ENCODE measurements at places on chromosomes 1 and 21.
A peak's percentile ranks its signal among the peaks of the same experiment; 100 is the strongest.

DNA sequence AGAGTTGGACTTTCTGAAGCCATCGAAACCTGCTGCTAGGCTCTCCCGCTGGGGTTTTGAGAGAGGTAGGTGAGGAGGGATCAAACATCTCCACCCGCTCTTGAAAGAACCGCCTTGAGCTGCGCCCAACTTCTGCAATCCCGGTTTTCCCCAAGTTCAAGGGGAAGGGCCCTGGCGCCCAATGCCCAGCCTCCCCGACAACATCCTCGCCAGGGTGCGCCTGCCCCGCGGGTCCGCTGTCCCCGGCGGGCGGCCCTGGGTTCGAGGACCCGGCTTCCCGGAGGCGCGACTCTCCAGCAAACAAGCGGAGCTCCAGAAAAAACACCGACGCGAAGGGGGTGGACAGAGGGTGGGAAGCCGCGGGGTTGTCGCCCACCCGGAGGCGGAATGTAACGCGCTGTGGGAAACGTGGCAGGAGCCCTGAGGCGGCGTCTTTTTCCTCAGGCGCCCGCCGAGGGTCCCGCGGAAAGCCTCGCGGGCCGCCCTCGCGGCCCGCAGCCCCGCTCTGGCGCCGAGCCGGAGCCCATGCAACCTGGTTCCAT is 607 bp downstream of the BTG3 start:
- H3K4me3 ChIP-seq: peak overlapping the region; percentile 99
- DNase-seq: no peak
- no peaks in the 10 kb centered on the region for H3K36me3 ChIP-seq
- H3K27me3 ChIP-seq: no peaks in the 10 kb centered on the region
- H3K4me1 ChIP-seq: peaks cover 9% of the 10 kb centered on the region

- no peak overlapping the region for H3K27ac ChIP-seq
- no peak overlapping the region for H3K4me3 ChIP-seq
- no peaks in the 10 kb centered on the region for H3K4me1 ChIP-seq
- peaks cover 4% of the 10 kb centered on the region for H3K36me3 ChIP-seq
Measured at GRCh38 chr1:231757759-231758158, 131.2 kb downstream of the DISC1 start.

GRCh38 chr21:42671778-42672593 is 18.6 kb downstream of the PDE9A start:
- H3K4me1 ChIP-seq: peaks cover 5% of the 10 kb centered on the region
- no peak for DNase-seq
- no peaks in the 10 kb centered on the region for H3K27me3 ChIP-seq

DNA sequence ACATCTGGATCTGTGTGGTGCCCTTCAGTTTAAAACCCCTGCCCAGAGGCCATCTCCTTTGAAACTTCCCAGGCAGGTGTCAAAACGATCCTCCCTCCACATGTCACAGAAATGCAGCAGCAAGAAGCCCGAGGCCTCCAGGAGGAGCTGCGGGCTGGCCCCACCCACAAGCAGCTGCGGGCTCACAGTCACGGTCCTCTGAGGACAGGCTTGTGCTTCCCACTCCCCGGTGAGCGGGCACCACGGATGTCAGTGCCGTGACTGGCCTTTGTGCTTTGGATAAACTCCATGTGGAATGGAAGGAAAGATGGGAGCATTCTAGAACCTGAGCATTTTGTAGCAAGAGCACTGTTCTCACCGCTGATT is 65.8 kb downstream of the SIK1 start:
- H3K27ac ChIP-seq: peak overlapping the region; percentile 95
- H3K36me3 ChIP-seq: no peaks in the 10 kb centered on the region
- no peaks in the 10 kb centered on the region for H3K27me3 ChIP-seq
- no peak overlapping the region for H3K4me3 ChIP-seq
- peaks cover 11% of the 10 kb centered on the region for H3K4me1 ChIP-seq

DNA sequence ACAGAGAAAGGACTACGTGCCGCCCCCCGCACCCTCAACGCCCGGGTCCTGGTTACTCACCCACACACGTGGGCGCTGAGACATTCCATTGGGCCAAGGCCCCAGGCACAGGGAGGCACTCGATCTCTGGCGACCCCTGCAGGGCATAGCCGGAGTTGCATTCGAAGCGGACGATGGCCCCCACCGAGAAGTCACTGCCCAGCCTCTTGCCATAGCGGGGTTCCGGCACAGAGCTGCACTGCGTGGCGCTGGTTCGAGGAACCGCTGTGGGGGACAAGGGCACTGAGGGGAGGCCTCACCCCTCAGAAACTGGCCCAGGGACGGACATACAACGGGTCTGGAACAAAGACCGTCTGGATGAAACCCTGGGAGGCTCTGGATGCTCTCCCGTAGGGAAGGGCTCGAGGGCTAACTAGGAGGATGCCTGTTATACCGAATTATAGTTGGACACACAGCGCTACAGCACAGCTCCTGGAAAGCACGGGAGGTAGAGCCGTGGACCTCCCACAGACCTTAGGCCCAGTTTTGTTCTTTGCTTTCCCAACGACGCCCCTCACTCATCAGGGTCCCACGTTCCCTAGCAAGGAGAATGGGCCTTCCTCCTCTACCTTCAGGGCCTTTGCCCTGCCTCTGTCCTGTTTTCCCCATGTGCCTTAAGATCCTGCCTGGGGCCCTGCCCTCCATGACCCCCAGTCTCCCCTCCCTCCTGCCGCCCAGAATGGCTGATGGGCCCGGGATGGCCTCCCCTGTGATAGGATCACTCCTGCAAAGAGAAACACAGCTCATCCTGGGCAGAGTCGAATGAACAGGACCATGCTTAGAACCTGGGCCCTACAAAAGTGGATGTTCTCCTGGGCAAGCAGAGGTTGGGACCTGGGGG is 152.8 kb downstream of the ZSCAN20 start:
- no peak overlapping the region for H3K27ac ChIP-seq
- no peak for DNase-seq
- peaks cover 30% of the 10 kb centered on the region for H3K27me3 ChIP-seq
- no peak overlapping the region for H3K4me3 ChIP-seq
- H3K36me3 ChIP-seq: no peaks in the 10 kb centered on the region
- H3K4me1 ChIP-seq: no peaks in the 10 kb centered on the region

GRCh38 chr1:171486048-171486519 is 754 bp downstream of the PRRC2C start:
- H3K36me3 ChIP-seq: no peaks in the 10 kb centered on the region
- H3K27ac ChIP-seq: peak overlapping the region; percentile 97
- H3K27me3 ChIP-seq: no peaks in the 10 kb centered on the region
- DNase-seq: peak; percentile 70

DNA sequence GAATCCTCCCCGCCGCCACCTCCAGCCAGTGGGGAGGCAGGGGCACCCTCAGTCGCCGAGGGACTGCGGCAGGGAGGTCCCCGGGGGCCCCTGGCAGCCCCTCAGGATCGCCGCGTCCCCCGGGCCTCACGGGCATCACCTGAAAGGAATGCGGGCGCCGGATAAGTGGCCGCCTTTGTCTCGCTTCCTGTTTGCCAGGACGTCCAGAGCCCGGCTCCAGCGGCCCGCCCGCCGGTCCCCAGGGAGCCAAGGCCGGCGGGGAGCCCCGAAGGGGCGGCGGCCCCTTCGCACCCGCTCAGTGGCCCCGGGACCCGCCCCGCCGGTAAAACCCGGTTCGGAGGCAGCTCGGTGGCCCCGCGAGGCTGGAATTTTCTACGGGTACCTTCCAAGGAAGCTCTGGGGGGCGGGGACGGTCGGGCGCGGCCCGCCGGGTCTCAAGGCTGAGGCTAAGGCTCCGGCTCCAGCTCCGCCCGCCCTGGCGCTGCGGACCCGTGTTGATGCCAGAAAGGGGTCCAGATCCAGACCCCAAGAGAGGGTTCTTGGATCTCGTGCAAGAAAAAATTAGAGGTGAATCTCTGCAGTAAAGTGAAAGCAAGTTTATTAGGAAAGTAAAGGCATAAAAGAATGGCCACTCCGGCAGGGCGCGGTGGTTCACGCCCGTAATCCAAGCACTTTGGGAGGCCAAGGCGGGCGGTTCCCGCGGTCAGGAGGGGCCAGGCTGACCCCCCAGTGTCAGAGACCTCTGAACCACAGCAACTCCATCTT is 12.6 kb downstream of the TINAGL1 start:
- DNase-seq: no peak
- no peaks in the 10 kb centered on the region for H3K27me3 ChIP-seq
- H3K36me3 ChIP-seq: no peaks in the 10 kb centered on the region
- no peak overlapping the region for H3K4me3 ChIP-seq

DNA sequence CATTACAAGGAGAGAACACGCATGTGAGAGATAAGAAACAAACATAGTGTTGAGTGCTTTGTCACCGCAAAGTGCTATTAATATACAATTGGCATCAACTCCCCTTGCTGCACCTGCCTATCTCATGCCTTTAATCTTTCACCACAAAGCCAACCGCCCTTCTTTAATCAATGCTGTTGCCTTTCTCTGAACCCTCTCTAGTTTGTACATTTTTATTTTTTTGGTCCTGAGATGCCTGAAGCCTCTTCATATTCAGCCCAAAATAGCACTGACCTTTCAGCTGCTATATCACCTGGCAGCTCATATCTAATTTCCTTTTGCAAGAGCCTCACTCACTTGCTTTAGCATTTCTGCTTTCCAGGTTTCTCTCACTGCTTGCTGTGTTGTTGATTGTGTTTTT is 504.7 kb downstream of the NUF2 start:
- no peak overlapping the region for H3K27ac ChIP-seq
- H3K4me1 ChIP-seq: no peaks in the 10 kb centered on the region
- no peak overlapping the region for H3K4me3 ChIP-seq
- H3K36me3 ChIP-seq: no peaks in the 10 kb centered on the region
